Large intestine (tissue), 12 donors: ENCODE measurements at places on chromosomes 5 and 9. TPM values are rescaled to one million over a fixed set of nuclear protein-coding genes. Genes with fewer than 3 reads are reported as not detected.

DNA sequence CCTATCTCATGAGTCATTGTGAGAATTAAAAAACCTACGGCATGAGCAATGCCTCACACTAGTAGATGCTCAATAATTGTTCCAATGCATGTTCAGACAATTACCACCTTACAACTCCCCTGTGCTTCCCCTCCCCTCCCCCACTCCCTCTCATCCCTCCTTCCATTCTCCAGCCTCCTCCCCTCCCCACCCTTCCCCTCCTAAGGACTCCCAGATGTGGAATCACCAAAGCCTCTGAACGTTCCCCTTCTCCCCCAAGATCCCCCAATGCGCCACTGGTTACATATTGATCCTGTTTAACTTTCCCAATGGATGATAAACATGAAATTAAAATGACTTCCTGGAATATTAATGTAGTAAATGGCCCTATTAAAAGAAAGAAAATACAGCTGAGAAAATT is 84.8 kb downstream of the PCDH1 start:
- DNase-seq = no peak

DNA sequence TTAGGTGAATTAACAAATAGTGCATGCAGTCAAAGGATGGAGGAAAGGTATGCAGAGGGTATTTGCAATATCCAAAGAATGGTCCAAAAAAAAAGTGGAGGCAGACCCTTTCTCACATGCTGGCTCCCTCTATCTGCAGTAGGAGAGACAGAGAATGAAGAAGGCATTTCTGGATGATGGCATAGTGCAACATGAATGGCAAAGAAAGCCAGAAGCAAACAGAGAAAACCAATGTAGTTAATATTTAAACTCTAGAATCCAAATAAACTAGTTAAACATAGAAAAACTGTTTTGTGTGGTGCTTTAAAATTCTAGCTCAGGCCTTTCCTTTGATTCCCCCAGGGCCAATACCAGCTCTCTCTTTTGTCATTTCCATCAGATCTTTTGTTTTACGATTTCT is 403.1 kb upstream of the WWC1 start:
- DNase-seq = no peak

GRCh38 chr5:96816991-96817390 is 9.2 kb upstream of the ERAP1 start:
- DNase-seq = no peak

- DNase-seq = peak; percentile 85
These were observed 265.7 kb upstream of the KLF4 start for GRCh38 chr9:107755246-107755645.

GRCh38 chr9:16921855-16922254 is 51.4 kb upstream of the BNC2 start:
- no peak for DNase-seq

DNA sequence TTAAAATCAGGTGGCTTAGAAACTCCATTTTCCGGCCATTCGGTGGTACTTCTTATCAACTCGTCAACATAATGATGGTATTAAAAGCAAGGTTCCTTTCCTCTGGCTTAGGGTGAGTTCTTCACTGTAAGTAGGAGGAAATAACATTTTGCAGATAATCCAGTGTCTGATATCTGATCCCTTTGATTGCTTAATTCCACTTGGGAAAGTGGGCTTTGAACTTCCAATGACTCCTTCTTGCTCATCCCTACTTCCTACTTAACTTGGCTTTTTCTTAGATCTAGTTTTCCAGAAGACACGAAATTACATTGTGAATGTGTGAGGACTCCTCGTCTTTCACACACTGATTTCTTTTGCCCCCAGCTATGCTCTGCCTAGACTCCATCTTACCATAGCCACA is 31.5 kb downstream of the DDX31 start:
- no peak for DNase-seq

GRCh38 chr5:143002459-143003327 is 232.5 kb downstream of the ARHGAP26 start:
- peak; percentile 45 for DNase-seq

DNA sequence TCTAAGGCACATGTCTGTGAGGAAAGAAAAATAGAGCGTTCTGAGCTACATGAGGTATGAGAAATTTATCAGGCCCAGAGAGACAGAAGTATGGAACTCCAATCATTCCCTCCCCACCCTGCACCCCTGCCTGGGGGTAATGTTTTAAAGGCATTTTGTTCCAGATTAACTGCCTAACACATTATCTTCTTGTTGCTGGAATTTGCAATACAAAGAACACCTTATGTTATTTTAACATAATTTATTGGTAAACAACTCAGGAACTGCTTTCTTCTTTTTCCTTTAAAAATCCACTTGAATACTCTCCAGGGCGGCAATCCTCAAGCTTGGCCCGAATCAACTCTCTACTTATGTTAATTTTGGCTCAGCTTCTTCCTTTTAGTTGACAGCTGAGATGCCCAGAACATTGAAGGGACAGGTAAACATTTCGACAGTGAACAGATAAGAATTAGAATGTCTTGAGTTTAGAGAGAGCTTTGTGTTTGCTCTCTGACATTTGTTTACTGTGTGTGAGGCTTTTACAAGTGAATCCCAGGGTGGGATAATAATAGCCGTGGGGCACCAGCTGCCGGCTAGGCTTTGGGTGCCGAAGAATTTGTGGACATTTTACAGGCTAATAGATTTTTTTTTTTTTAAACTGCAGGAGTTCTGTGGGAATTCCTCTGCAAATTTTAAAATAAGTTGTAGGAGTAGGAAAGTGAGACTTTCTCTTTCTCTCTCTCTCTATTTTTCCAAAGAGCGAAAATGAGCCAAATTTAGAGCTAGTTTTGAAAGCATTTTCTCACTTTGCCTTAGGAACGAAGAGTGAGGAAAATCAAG is 96.4 kb upstream of the TAF11L2 start:
- no peak for DNase-seq

GRCh38 chr9:34127035-34127948 is 794 bp upstream of the DCAF12 start:
- DNase-seq = no peak

DNA sequence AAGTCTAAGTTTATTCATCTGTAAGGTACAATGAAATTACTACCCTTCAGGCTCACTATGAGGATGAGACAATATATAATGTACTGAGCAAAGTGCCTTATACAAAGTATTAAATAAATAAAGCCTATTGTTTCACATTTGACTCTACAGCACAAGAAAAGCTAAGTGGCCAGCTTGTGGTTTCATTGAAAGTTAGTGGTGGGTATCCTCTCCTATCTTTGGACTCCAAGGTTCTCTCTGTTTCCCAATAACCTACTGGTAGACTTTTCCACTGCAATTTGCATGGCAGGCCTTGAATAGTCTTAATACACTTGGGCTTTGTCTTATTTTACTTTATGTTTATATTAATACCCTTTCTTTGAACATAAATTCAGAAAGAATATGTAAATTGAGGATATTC is 262.7 kb downstream of the DEPDC1B start:
- no peak for DNase-seq

DNA sequence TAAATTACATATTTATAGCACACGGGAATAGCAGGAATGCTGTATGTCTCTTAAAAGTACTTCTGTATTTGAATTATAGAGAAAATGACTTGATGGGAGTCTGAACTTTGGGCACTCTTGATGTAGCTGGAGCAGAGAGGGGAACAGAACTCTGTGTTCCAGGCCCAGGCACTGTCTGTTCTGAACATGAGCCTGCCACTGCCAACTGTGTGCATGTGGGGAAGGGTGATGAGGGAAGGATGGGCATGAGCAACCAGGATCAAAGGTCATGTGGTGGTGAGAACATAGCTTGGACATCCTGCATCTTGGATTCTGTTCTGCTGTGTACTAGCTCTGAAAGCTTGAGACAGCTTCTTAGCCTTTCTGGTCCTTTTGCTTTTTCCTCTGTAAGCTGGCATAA is 16.4 kb upstream of the ZBED3 start:
- DNase-seq = no peak

- DNase-seq = no peak
These were observed 19.7 kb downstream of the ANP32B start for GRCh38 chr9:98002808-98003207.

DNA sequence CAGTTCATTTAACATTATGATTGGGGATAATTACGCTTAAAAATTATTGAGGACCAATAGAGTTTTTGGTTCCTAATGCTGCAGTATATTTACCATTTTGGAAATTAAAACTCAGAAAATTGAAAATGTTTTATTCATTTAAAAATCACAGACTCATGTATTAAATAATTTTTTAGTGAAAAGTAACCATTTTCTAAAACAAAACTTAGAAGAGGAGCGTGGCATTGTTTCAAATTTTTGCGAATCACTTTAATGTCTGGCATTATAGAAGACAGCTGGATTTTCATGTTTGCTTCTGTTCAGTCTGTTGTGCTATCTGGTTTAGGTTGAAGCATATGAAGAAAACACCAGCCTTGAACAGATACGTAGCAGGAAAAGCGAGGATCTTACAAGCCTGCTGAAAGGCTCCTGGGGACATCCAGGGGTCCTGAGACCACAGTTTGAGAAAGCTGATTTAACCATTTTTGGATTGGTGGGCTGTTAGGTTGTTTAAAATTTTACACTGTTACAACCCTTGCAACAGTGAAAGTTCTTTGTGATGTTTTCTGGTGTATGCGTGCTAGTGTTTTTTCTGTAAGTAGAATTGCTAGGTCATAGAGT is 1.6 kb downstream of the ZFYVE16 start:
- DNase-seq = peak; percentile 7

- no peak for DNase-seq
These were observed 98.7 kb upstream of the SLC28A3 start for GRCh38 chr9:84439250-84439649.

Gene ADGRV1
- 3.0 TPM for polyA plus RNA-seq

Gene FOXE1
- polyA plus RNA-seq = 0.01 TPM

Gene ERCC6L2
- 29.2 TPM for polyA plus RNA-seq

Gene SFXN1
- polyA plus RNA-seq = 35.2 TPM
